ENCODE measurements at places on chromosomes 1 and 21.

DNA sequence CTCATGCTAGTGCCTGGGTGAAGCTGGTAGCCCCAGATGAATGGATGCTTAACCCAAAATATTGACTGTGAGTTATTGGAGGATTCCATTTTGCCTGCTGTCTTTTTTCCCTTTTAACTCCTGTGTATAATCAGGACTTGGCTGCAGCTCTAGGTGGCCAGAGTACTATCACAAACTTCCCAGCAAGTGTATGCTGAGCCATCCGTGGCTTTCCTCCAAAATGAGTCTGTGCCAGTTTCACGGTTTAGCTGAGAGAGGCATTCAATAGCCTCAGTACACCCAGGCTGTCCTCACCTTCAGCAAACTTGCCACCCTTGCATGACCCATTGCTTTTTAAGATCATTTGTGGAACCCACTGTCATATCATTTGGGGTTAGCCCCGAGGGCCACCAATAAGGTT is 5.3 kb upstream of the DPT start:
- DNase-seq = no peak

DNA sequence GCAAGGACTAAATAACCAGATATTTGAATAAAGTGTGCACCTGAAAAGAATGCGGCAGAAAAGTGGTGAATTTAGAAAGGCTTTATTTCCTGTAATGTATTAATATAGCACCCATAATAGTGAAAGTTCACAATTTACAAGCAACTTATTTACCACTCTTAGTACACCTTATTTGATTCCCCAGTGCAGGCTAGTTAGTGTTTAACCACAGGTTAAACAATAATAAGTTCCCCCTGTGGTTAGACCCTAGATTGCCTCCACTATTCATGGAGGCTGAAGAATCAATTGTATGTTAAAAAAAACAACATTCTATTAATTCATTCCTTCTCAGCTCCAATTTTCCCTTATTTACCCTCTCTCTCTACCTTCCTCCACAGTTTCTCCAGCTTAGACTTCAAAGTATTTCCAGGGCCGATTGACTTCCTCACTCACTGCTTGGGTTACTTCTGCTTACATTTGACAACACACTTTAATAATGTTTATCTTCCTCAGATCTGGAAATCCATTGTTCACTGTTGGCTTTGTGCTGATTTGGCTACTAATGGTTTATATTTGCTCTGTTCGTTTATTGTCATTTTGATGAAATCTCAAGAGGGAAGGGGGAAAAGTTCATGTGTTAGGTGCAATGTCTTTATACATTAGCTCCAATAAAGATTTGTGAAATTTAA is 796.3 kb downstream of the BRINP3 start:
- no peak for DNase-seq

DNA sequence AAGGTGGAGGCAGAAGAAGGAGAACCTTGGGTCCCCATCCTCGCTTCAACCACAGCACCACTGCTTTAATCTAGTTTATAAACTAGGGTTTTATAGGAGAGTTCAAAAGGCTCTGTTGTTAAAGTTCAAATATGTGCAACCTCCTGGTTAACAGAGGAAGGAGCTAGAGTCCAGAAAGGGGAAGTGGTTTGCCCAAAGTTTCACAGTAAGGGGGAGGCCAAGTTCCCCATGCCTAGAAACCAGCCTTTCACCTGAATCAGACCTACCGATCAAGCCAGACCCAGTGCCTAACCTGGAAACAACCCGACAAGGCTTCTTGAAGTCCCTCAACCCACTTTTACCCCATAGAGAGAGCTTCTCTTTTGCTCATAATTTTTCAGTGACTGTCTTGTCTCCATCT is 106.5 kb downstream of the PLPP3 start:
- no peak for DNase-seq

- no peak for DNase-seq
Measured at GRCh38 chr1:175830500-175830899, 87.1 kb upstream of the TNR start.

DNA sequence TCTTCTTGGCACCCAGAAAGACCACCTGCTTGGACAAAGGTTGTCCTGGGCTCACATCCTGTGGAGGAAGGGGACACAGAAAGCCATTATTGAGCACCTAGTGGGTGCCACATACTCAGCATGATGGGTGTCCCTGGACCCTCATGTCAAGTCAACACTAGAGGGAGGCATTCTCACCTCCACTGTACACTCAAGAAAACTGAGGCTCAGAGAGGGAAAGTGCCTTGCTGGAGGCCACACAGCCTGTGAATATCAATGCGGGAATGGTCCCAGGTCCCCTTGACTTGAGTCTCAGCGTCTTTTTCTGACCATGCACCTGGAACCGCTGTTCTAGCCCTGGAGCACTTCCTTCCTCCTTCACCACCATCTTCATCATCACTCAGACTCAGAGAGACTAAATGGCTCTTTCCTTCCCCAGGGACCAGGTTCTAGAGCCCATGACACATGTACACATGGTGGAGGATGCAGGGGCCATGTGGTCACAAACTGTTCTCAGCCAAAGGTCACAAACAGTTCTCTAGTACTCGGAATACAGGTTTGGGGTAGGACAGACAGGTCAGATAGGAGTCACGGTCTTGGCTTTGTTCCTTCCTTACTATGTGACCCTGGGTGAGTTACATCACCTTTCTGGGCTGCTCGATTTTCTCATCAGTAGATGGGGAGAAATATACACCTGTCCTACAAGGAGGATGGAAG is 89.2 kb upstream of the WNT4 start:
- no peak for DNase-seq

DNA sequence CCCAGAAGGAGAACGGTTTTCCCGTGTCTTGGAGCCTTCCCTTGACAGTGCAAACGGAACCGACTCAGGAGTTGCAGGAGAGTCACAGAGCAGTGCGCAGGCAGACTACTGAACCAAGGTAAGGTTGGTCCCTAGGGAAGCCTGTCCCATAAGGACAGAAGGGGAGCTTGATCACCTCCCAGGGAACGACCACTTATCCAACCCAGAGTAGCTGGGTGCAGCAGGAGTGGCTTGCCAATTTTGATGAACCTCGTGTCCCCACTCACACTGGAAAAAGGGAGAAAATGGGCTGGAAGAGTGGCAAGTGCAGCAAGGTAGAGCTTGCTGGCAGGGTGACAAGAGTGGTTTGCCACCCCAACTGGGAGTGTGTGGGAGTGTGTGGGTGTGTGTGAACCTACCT is 95.1 kb downstream of the LIPI start:
- DNase-seq = no peak

DNA sequence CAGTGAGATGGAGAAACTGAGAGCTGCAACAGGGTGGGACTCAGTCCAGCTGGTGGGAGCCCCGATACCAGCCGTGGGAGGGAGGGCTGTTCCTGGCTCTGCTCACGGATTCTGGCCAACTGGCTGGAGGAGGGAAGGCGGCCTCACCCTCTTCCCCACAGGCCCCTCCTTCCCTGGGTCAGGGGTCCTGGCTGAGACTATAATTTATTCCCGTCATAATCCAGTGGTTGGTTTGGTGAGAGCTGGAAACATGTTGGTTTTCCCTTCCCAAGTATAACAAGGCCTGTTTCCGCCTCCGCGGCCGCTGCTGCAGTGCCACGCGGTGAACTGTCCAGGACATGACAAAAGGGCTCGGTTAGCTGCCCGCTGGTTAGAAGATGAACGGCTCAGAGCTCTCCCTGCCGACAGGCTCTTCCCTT is 10.0 kb downstream of the PTPRF start:
- no peak for DNase-seq

Data from non-pigmented ciliary epithelial cell (primary cell).